Activated T-cell treated with anti-CD3 and anti-CD28 coated beads, Interleukin-2, amount 50 U/mL, for 72 hours (primary cell): ENCODE measurements at places on chromosomes 3 and 15. TPM values are rescaled to one million over a fixed set of nuclear protein-coding genes. Genes with fewer than 3 reads are reported as not detected.

Gene PPP2R3A
- 0.53 TPM for total RNA-seq

- no peak for DNase-seq
Measured at GRCh38 chr3:5023777-5024346, 44.6 kb downstream of the BHLHE40 start.

DNA sequence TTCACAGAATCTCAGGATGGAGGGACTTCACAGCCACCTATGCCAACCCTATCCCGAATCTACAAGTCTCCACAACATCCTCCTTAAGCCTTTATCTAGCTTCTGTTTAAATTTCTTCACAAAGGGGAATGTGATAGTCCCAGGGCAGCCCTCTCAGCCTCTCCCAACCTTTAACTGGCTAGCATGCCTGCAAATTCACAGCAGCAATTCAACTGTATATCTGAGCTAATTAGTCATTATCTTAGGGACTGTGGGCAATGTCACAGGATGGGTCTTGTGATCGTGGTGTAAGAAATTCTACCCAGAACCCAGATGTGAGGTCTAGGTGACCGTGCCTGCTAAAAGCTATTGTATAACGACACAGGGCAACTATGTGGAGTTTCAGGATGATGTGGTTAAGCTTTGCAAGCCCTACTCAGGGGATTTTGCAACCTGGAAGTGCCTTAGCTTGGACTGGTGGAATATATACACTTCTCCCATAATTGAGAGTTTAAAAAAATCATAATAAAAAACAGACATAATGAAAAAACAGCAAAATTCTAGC is 65.5 kb upstream of the FBN1 start:
- DNase-seq = no peak

- DNase-seq = no peak
Measured at GRCh38 chr3:172312001-172312400, 136.3 kb downstream of the GHSR start.
